ENCODE measurements at places on chromosomes 2 and 18.

GRCh38 chr2:238483021-238483420 lies 56.3 kb downstream of the ASB1 start:
- no peak for DNase-seq

DNA sequence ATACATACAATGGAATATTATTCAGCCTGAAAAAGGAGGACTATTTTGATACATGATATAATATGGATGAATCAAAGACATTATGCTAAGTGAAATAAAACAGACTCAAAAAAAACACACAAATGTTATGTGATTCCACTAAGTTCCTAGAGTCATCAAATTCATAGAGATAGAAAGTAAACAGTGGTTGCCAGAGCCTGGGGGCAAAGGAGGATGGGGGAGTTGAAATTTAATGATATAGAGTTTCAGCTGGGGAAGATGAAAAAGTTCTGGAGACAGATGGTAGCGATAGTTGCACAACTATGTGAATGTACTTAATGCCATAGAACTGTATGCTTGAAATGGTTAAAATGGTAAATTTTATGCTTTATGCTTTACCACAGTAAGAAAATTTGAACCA lies 119.7 kb downstream of the METTL4 start:
- no peak for DNase-seq

- no peak for DNase-seq
These were observed 130.5 kb upstream of the CTDP1 start for GRCh38 chr18:79548986-79549637.

DNA sequence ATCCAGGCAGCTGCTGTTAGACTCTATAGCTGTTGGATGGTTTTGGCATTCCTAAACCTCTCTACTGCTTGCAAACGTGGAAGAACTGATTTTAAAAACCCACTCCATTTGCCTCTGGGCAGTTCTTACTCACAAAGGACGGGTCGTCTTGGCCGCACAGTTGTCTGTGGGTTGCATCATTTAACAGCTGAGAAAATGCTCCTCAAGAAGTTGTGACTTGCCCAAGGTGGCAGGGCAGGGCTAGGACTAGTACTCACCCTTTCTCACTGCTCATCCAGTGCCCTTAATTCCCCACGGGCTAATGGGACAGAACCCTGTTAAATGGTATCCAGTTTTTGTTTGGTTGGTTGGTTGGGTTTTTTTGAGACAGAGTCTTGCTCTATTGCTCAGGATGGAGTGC lies 997 bp upstream of the DRC1 start:
- no peak for DNase-seq

DNA sequence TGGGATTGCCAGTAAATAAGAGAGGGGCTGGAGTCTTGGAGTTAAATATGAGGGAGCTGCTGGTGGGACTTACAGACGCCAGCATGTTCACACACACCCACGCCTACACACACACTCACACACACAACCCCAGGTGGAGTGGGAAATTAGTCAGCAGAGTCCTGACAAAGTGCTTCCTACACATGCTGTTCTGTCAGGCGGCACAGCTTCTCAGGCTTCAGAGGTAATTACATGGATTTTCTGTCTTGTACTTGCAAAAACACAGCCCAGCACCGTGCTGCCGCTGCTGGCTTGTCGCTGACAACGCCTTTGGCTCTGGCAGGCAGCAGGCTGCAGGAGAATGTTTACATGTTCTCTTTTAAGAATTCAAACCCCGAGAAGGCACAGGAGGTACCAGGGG lies 1186.3 kb upstream of the CELF4 start:
- no peak for DNase-seq

GRCh38 chr2:234292205-234292961 lies 204.5 kb downstream of the ARL4C start:
- no peak for DNase-seq

- peak; percentile 8 for DNase-seq
These were observed 19.5 kb downstream of the BOLA3 start for GRCh38 chr2:74128206-74128605.

- DNase-seq = no peak
These were observed 118.9 kb downstream of the LPIN1 start for GRCh38 chr2:11865378-11865777.

DNA sequence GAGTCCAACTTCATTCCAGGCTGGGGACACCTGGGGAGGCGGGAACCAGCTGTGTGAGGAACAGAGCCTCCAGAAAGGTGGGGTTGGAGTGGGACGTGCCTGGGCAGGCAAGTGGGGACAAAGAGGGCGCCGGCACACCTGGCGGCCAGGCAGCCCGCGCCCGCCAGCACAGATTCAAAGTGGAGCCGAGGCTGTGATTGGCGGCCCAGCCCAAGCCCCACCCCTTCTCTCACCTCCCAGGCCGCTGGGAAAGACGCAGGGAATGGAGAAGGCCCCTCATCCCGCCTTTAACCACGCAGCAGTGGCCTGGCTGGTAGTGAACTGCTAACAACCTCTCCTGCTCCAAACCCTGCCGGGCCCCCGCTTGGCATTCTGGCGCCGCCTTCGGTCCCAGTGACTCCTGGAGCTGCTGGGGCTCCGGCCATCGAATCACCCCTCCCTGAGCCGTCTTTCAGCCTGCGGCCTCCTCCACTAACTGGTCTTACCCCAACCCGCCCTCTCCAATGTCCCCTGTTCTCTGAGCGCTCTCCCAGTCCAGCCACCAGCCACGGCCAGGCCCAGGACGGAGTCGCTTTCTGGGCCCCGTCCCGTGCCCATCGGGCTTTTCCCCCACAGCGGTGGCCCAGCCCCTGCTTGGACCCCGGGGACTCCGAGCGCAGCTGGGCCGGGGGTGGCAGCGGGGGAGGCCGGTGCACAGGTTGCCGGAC lies 27.9 kb upstream of the PTMA start:
- DNase-seq = no peak

DNA sequence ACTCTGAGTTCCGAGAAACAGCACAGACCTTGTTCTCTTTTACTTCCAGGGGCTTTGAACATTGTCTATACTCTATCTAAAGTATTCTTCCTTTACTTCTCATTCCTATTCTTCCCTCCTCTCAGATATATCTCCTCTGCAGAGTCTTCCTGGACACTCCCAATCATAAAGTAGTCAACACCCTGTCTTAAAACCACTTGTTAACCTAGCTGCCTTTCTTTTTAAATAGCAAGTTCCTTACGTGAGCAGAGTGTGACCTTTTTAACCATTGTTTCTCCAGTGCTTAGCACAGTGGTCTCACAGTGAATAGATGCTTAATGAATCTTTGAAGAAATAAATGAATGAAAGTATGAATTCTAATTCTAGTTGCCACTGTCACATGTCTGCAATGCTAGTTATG lies 47.4 kb downstream of the PTRHD1 start:
- DNase-seq = no peak

DNA sequence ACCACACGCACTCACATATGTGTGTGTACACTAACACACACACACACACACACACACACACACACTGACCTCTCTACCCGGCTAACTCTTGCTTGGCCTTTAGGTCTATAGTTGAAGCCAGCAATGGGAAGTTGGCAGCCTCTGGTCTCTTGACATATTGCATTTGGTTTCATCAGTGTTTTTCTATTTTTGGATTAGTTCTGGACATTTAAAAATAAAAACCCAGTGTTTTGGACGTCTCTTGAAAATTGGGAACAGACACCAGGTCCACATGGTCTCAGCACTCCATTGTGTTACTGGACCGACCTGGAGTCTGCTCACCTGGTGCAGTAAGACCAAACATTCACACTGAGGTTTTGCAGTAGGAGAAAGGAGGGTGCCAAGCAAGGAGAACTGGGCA lies 50.4 kb upstream of the AFF3 start:
- no peak for DNase-seq

GRCh38 chr2:18063826-18064470 lies 185.5 kb downstream of the KCNS3 start:
- DNase-seq = no peak

GRCh38 chr18:32405588-32405987 lies 65.1 kb downstream of the GAREM1 start:
- no peak for DNase-seq

DNA sequence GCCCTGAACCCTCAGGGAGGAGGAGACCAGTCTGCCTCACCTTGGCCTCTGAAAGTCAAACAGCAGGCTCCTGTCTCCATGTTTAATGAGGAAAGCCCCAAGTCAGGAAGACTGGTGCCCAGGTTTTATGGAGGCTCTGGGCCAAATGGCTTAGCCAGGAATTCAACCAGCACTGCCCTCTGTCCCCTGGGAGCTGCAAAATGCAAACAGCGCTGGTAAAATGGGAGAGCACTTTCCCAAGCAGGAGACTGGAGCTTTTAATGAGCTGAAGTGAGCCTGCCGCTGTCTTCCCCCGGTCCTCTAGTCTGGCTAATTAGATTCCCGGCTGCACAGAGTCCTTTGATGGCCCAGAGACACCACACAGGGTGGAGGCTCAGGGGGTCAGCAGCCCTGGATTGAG lies 276.0 kb upstream of the TRIB2 start:
- DNase-seq = no peak

DNA sequence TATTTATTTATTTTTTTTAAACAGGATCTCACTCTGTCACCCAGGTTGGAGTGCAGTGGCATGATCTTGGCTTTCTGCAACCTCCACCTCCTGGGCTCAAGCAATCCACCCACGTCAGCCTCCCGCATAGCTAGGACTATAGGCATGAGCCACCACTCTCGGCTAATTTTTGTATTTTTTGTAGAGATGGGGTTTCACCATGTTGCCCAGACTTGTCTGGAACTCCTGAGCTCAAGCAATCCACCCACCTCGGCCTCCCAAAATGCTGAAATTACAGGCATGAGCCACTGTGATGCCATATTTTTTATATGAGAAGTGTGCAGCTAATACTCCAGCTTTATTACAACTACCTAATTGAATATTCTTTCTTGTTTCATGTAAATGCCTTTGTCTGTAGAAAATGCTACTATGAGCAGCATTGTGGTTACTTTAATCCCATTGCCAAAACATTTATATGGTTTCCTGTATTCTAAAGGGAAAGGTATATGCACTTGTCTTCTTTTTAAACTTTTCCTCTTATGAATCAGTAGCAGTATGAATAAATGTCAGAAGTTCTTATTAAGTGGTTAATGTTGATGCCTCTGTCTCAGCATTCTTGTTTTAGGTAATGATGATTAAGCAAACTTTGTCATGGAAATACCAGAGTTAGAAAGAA lies 9.5 kb upstream of the BCL2L11 start:
- DNase-seq = no peak

DNA sequence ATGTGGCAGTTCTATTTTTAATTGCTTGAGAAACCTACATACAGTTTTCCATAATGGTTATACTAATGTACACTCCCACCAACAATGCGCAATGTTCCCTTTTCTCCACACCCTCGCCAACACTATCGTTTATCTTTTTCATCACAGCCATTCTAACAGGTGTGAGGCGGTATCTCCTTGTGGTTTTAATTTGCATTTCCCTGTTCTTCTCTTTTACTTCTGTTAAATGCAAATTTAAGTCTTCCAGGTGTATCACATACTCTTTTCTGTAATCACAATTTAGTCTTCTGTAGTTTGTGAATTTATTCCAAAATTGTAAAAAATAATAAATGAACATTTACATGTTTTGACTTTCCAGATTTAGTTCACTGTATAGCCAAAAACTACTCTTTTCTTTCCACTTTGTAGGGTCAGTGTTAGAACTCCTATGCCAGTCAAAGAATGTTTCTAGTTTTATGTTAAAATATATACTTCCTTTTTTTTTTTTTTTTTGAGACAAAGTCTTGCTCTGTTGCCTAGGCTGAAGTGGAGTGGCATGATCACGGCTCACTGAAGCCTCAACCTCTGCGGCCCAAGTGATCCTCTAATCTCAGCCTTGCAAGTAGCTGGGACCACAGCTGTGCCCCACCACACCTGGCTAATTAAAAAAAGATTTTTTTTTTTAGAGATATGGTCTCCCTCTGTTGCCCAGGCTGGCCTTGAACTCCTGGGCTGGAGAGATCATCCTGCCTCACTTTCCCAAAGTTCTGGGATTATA lies 15.4 kb upstream of the ACYP2 start:
- DNase-seq = no peak

DNA sequence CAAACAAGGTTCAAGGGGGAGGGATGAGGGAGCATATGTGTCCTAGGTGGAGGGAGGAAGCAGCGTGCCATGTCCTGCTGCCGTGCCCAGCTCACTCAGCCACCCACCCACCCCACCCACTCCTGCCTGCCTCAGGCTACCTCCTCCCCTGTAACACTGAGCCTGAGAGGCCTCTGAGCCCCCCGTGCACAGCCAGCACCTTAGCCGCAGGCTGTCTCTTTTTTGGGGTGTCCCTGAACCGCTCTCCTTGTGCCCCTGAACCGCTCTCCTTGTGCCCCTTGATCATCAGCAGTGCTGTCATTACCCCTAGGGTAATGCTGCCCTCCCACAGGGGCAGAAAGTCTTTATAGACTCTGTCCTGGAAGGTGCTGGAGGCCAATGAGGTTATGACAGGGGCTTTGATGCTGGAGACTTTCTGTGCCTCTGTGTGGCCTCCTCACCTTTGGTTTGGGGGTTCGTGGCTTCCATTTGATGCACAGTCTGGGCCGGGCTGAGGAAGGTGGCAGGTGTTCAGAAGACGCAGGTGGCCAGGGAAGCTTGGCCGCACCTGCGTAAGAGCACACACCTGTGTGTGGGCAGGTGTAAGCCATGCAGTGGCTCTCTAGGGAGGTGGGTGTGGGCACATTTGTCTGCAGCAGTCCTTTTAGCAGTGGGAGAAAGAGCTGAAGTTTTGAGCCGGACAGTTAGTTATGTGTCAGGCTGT lies 140.0 kb downstream of the SEPTIN10 start:
- DNase-seq = no peak

GRCh38 chr2:218095853-218096252 lies 26.8 kb downstream of the RUFY4 start:
- no peak for DNase-seq

DNA sequence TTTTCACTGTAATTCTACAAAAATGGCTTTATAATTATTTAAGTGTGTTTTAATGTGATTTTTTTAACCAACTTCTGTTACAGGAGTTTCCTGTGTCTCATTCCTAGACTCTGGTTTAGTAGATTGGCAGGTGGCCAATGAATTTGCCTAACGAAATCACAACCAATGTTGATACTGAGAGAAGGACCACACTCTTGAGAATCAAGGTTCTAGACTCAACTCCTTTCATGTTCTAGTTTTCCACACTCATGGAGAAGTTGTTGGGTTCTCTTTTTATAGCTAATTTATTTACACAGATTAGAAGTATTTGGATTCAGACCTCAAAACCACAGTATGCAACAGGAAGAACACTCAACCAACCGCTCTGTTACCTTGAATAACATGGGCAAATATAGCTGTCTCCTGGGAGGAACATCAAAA lies 22.6 kb upstream of the USP34 start:
- DNase-seq = peak; percentile 24

DNA sequence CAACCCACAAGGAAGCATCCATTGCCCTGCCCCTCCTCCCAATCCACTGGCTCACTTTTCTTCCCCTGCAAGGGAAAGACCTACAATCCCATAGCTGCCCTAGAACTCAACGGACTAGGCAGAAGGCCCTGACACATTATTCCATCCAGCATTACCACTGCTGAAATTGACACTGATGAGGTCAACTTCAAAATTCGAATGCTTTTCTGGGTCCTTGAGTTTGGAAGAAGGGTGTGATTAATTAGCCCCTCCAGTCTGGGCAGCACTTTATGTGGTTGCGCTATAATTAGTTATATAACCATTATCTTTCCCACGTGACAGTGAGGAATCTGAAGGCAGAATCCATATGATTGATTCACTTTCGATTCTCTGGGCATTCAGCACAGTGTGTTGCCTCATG lies 55.7 kb downstream of the EVA1A start:
- no peak for DNase-seq

- no peak for DNase-seq
These were observed 22.4 kb downstream of the USP40 start for GRCh38 chr2:233544200-233544610.

GRCh38 chr2:162430323-162430722 lies 86.4 kb downstream of the GCA start:
- DNase-seq = no peak

Data from fibroblast of mammary gland (primary cell).